Upper lobe of right lung (tissue), 1 donor: ENCODE measurements at places on chromosomes 5 and 9. TPM values are rescaled to one million over a fixed set of nuclear protein-coding genes. Genes with fewer than 3 reads are reported as not detected.

GRCh38 chr5:61974680-61975079, 331.3 kb upstream of the KIF2A start:
- DNase-seq, result no peak

DNA sequence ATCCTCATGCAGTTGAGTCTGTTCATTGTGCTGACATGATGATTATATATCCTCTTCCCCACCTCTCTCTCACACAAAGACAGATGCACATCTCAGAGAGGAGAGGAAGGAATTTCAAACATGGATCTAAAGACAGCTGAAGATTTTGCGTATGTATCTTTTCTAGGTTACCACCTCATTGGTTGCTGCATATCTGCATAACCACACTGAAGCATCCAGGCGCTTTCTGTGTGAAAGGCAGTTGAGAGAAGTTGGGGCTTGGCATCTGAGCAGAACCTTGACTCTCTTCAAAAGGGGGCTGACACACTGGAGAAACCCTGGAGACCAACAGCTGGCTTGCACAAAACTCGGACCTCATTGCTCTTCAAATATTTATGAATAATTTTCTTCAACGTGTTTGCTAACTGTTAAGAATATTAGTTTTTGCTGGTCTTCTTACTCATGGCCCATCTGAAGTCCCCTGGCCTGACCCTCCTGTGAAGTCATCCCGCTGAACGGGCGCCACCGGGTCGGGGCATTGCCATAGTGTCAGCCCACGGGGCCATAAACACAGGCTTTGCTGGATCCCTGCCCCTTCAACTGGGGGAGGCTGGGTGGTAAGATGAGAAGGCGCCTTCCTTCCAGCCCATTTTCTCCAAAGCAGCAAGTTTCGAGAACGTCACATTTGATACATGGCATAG, 593.2 kb upstream of the CLINT1 start:
- DNase-seq, result no peak

SEMA6A gene
- total RNA-seq, result 33.3 TPM

DNA sequence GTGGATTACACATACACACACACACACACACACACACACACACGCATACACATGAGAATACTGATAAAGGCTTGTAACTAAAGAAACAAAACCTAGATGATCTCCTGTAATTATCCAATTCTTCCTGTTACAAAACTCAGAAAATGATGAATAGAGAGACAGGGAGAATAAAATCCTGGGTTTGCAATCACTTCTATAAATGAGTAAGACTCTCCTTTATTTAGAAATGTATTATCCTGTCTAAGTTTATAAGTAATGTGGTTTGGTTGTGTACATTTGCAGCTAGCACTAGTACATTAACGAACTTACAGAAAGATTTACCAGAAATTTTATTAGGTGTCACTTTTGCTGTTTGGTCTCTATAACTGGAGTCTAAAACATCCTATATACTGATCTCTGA, 2.8 kb upstream of the PRR16 start:
- no peak for DNase-seq

- DNase-seq, result no peak
Measured at GRCh38 chr9:99030092-99030511, 74.8 kb upstream of the TGFBR1 start.

DNA sequence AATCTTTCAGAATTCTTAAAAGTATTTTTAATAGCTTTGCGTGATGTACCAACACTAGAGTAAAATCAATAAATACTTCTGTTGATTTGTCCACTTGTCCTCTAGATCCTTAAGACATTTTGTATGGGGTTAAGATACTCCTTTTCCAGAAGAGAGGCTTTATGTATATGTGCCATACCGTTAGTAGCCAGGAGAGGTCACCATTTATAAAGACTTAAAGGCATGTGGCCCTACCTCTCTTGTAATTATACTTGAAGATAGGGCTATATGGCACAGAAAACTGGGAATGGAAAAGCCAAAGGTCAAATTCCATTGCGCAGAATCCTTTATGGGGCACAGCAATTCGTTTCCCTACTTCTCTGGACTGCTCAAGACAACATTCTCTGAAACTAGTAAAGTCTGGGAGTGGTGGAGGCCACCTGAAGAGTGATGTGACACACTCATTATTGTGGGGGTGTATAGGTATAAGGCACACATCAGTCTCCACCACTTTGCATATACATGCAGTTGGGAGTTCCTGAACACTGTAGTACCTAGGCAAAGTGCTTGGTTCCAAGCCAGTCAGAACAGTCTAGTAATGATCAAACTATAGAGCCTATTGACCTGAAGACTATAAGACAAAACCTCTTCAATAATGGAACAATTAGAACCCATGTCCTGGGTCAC, 140.1 kb upstream of the FBXL17 start:
- DNase-seq, result no peak
